ENCODE measurements at places on chromosomes 7 and 10.
A peak's percentile ranks its signal among the peaks of the same experiment; 100 is the strongest.

- no peak for DNase-seq
These were observed 22.6 kb upstream of the KBTBD2 start for GRCh38 chr7:32914184-32914583.

DNA sequence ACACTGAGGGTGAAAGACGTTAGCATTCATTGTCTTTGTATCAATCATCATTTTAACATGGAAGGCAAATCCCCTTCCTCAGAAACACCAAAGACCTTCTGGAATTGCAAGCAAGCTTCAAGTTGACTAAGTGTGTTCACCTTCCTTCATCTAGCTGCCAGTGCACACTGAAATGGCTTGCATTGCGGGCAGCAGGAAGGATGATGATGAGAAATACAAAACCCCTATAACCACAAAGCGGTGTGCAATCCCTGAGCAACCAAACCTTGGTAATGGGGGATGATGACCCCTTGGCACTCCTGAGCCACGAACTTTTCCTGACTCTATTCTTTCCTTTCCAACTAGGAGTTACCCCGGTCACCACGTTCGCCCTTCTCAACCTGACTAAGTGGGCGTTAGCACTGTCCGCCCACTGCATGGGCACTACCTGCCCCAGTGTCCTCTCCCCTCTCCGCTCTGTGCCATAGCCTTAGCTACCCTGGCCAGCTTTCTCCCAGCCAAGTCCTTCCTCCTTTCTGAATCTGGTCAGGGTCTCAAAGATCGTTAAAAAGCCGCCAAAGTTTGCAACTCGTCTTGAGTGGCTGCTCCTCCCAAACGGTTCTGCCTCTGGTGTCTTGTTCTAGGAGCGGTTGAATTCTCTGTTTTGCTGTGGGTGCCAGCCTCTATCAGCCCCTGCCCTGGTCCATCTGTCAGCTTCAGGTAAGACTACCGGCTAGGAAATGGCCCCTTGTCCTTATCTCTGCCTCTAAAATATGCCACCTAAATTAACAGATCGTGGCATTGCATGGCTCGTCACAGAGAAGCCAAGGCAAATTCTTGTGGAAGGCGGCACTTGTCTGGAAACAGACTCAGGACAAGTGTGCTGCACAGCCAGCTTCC, 586 bp upstream of the AOC1 start:
- DNase-seq: no peak

GRCh38 chr7:66634816-66635215, 6.1 kb downstream of the KCTD7 start:
- no peak for DNase-seq

DNA sequence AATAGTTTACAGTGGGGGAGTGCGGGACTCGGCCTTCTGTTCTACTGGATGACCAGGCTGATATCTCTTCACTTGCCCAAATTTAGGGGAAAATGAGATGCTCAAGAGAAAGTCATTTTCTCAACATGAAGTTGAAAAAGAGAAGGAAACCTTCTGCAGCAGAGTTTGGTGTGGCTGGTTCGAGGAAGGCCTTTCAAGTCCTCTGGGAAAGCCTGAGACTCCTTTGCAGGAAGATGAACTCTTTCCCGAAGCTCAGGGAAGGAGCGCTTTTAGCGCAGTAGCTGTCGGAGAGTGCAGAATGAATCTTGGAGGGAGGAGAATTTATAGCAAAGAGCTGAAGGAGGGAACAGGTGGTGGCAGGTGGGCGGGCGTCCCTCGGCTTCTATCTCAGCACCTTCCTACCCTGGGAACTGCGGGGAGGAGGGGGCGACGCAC, at the start of gene ATOH7:
ATOH7 (minus strand) TSS at position 297 of the 435 bp plus-strand sequence. CDS start 436 bp downstream, outside the sequence.
- no peak for DNase-seq

- no peak for DNase-seq
These were observed 41.6 kb upstream of the GTF2IRD1 start for GRCh38 chr7:74412056-74412455.

DNA sequence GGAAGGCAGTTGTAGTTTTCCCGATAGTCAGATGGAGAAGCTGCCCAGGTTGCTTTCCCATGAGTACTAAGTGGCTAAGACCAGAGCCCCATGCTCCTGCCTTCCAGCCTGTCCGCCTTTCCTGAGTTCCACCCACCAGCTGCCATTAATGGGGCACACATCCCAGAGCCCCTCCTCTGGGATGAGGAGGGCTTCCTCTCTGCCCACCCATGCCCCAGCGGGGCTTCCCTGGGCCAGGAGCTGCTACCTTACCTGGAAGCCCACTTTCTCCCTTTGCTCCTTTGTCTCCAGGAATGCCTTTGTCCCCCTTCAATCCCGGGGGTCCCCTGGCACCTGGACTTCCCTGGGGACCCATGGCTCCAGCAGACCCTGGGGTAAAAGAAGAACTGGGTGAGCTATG, 7.8 kb downstream of the SFTPD start:
- DNase-seq: no peak

GRCh38 chr7:139942636-139943035, 113.6 kb downstream of the TBXAS1 start:
- no peak for DNase-seq

GRCh38 chr10:132729810-132730572, 56.0 kb downstream of the NKX6-2 start:
- DNase-seq: no peak

GRCh38 chr7:129213828-129214227, 11.0 kb upstream of the AHCYL2 start:
- no peak for DNase-seq

- peak; percentile 48 for DNase-seq
These were observed at the start of gene KCND2 for GRCh38 chr7:120272701-120273475. Gene KCND2, plus strand, starts transcription at chr7:120273175.

- no peak for DNase-seq
These were observed 68.0 kb upstream of the INSIG1 start for GRCh38 chr7:155229548-155230168.

DNA sequence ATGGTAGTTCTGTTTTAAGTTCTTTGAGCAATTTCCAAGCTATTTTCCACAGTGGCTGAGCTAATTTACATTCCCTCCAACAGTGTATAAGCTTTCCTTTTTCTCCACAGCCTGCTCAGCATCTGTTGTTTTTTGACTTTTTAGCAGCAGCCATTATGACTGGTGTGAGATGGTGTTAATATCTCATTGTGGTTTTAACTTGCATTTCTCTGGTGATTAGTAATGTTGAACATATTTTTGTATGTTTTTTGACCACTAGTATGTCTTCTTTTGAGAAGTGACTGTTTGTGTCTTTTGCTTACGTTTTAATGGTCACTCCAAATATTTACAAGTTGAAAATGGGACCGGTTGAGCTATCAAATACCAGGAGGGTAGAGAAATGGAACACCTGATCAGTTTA, 20.4 kb downstream of the GNG11 start:
- no peak for DNase-seq

GRCh38 chr7:36490419-36490830, 100.8 kb downstream of the ANLN start:
- no peak for DNase-seq

GRCh38 chr10:121942749-121943416, 15.1 kb upstream of the ATE1 start:
- no peak for DNase-seq

DNA sequence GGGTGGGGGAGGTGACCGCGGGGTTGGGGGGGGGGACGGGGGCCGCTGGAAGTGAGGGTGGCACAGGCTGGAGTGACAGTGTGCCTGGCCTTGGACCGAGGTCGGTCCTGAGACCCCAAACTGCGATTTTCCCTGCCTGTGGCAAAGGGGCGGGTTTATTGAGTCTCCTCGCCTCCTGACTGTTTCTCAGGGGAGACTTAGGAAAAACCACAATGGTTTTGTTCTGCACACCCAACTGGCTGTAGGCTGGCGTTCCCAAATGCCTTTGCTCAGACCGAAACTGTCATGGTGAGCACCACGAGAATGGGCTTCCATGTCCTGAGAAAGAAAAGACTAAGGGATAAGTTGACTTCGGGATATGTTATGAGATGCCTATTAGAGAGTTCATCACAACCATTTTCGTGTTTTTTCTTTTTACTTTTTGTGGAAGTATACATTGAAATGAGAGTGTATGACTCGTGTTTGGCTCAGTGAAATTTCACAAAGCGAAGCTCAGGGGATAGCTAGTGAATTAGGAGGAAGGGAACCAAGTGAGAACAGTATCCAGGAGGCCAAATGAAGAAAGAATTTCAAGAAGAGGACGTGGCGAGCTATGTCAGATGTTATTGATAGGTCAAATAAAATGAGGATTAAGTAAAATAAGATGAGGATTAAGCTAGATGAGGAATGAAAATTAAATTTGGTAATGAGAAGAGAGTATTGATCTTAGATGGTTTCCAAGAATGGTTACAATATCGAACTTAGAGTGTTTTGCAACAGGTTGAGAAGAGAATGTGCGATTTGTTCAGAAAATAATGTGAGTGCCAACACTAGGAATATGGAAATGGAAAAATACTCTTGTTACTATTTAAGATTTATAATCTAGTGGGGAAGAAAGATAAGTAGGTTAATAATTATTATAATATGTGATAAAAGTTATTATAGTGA, 918 bp downstream of the NET1 start:
- DNase-seq: no peak

- no peak for DNase-seq
These were observed 351.7 kb upstream of the C7orf33 start for GRCh38 chr7:148238761-148239325.

DNA sequence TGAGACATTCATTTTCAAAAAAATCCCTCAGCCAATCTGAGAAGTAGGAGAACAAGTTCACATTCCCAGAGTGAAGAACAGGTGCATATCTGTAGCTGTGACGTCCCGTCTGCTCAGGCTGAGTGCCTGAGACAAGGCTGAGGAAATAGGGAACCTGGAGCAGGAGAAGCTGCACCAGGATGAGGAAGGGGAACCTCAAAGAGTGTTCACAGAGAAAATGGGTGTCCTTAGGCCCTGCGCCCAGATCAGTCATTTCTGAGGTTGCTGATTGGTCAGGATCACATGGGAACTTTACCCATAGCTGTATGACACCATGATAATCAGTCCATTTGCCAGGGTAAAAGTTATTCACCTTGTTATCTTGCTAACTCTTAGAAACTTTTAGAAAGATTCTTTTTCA, 34.2 kb upstream of the TARP start:
- DNase-seq: no peak

GRCh38 chr7:38629651-38630510, 1.3 kb downstream of the AMPH start:
- DNase-seq: no peak

DNA sequence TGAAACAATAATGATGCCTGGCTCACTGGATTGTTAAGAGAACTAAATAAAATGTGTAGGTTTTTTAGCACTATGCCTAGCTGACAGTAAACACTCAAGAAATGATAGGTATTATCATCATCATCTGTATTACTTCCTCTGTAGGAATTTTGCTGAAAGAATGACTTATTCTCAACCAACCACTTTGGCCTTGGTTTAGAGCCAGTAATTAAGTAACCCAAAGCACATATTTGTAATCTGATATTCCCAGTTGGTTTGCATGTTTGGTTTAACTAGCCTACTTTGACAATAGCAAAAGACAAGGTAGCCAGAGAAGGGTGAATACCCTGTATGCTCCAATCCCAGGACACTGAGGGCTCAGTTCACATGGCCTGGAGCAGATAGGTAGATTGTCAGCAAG, 34.4 kb downstream of the BCAP29 start:
- DNase-seq: no peak

GRCh38 chr7:134470864-134471263, 12.0 kb upstream of the AKR1B1 start:
- DNase-seq: no peak

DNA sequence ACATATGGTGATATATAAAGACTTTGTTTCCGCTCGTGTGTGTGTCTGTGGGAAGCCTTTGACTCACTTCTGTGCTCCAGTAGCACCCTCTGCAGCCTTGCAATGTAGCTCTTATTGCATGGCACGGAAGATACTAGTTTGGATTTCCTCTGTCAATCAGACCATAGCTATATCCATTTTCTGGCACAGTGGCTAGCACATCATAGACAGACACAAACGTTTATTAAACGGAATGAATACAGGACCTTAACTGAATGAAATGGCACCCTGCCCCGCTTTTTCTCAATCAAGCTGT, 124.0 kb upstream of the PTPN20 start:
- no peak for DNase-seq

DNA sequence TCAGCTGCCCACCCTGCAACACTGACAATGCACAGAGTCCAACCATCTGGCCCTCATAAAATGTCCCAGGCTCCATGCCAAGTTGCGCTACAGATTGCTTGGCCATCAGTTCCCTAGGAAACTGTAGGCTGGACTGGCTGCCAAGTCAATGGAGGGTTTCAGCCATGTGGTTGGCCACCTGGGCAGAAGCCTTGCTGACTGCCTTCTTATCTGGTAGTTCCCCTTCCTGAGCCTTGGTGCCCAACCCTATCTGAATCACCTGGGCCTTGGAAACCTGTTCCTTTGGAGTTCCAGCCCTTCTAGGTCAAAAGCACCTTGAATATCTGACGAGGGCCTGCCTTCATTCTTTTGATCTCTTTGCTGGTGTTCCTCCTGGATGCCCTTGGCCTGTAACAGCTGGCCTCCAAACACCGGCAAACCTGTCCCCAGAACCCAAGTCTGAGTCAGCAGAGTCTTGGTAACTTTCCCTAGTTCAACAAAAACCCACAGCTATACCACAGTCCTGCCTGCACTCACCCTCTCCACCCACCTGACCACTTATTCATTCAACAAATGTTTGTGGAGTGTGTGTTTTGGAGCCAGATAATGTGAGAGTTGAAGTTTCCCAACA, 37.4 kb upstream of the KDM7A start:
- DNase-seq: no peak

DNA sequence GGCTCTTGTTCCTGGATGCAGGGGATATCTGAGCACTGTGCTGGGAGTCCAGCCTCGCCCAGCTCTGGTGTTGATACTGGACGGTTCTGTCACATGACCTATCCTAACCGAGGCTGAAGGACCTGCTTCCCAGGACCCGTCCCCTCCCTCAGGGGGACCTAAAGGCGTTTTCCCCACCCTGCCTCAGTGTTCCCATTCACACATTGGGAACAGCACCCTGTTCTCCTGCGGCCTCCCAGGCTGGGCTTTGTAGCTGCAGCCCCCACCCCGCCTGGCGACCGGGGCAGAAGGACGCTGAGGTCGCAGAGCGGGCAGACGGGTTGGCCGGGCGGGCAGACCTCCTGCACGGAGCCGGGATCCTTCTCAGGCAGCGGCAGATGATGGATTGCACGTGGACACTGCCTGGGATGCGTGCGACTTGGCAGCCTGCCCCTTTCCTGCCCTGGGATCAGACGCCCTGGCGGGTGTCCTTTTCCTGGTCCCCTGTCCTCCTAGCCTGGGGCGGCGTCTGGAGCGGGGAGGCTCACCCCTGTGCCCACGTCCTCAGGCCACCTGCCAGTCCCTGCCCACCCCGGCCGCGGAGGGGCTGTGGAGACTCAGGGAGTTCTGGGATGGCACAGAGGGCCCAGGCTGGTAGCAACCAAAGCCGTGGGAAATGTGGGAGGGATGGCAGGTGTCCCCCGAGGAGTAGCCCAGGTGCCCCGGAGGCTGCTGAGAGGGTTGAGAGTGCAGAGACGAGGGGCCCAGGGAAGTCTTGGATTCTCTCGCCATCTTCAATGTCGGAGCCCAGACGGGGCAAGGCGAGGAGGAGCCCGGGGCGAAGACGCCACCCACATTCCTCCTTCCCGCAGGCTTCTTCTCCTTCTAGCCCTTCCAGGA, 17.2 kb upstream of the PSMG3 start:
- no peak for DNase-seq

GRCh38 chr10:131899695-131900349, 986 bp upstream of the PPP2R2D start:
- peak; percentile 6 for DNase-seq

- DNase-seq: no peak
These were observed 131.3 kb upstream of the ASAH2 start for GRCh38 chr10:50382576-50383023.

GRCh38 chr10:86316274-86316835, 50.2 kb downstream of the GRID1 start:
- peak; percentile 34 for DNase-seq

Data from upper lobe of right lung (tissue), 1 donor.